Testis (tissue), 5 donors: ENCODE measurements at places on chromosomes 16 and 17. TPM values are rescaled to one million over a fixed set of nuclear protein-coding genes. Genes with fewer than 3 reads are reported as not detected.
A peak's percentile ranks its signal among the peaks of the same experiment; 100 is the strongest.

Gene PRR35
- 5.0 TPM for total RNA-seq

Gene HIGD1B
- 0.81 TPM for total RNA-seq

Gene MYH13
- total RNA-seq: 0.47 TPM

- peak; percentile 76 for DNase-seq
Measured at GRCh38 chr17:4899341-4900230, at the start of gene C17orf107. TSS of gene C17orf107 (plus strand) at chr17:4899536. CDS start at chr17:4899763, 227 bp downstream.

DNA sequence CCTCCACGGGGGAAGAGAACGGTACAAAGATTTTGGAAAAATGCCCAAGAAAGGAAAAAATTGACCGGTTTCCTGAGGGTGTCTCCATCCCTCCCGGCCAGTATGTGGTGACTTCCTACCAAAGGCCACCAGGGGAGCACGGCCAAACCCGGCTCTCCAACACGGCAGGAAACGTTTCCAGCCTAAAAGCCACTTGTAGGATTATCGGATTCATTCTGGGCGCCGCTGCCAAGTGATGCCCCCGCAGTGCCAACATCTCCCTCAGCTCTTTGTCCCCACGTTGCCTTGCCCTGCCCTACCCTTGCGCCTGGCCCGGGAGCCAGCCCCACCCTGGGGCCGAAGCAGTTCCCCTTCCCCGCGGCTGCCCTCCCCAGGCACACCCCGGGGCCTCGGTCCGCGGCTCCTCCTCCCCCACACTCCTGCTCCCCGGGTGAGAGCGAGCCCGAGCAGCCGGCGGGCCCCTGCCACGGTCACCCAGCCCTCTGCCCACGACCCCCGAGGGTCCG lies 688 bp downstream of the CRK start:
- DNase-seq: peak; percentile 67
